ENCODE measurements at places on chromosomes 1 and 21. TPM values are rescaled to one million over a fixed set of nuclear protein-coding genes. Genes with fewer than 3 reads are reported as not detected.

Gene KANK4
- total RNA-seq = 23.7 TPM

Gene IL12RB2
- total RNA-seq = 3.3 TPM

Gene HTR6
- total RNA-seq = not detected

Gene JAM2
- 3.4 TPM for total RNA-seq

- no peak for DNase-seq
Measured at GRCh38 chr1:85406081-85406480, 58.9 kb downstream of the DDAH1 start.

DNA sequence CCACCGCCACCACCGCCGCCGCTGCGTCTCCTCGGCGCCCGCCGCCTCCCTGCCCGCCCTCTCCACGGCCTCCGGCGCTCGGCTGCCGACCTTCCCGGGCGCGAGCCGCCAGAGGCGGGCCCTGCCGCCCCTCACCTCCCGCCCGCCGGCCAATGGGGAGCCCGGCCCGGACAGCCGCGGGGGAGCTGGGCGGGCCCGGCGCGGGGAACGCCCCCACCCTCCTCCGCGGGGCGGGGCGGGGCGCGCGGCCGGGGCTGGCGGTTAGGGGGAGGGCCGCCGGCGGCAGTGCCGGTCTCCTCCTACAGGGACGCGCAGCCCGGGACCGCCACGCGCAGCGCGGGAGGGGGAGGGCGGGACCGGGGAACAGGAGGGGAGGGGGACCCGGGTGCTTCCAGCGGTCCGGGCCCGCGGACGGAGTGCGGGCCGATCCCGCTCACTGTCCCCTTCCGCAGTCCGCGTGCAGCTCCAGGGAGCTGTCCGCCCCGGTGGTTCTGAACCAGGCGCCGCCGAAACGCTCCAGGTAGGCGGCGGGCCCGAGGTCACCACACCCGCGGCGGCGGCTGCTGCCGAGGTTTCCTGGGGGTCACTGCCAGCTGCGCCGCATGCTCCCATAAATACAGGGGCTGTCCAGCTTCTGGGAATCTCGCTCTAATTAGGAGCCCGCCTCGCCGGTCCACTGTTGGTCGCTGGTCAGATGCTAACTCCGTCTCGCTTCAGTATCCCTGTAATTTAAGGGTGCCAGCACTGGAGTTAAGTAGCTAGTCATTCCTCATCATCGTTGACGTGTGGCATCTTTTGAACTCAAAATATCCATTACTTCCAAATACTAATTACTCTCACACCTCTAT lies at the start of gene PGBD5:
TSS of gene PGBD5 (minus strand) at position 87 of the 848 bp plus-strand sequence. CDS start 404 bp downstream, outside the sequence.
- peak; percentile 84 for DNase-seq

- no peak for DNase-seq
Measured at GRCh38 chr1:198669023-198669698, 30.3 kb downstream of the PTPRC start.

DNA sequence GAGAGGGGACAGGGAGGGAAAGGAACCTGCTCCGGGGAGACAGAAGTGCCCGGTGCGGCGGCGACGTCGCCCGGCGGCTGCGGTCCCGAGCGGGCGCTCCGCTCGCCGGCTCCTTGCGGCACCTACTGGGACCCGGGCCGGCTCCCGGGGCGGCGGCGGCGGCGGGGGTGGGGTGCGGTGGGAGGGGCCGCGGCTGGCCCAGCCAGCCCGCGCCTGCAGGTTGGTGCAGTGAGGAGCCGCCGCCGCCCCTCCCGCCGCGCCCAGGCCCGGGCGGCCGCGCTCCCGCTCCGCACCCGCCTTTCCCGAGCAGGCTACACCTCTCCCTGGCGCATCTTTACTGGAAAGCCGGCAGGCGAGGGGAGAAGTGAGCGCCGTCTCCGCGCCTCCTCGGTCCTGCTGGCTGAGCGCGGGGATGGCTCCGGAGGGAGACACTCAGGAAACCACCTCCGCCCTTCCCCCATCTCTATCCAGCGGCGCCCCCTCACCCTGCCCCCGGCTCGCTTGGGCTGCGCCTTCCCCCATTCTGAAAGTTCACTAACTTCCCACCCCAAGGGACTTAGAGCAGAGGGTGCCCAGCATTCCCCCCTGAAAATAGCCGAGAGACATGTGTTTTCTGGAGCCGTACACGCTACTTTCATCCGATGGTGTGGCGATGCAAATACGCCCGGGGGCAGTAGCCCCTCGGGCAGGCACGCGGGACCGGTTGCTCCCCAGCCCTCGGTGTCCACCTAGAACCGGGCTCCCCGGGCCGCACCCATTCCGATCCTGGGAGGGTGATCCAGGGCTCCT lies at the start of gene PLD5:
TSS of gene PLD5 (minus strand) at position 127 of the 789 bp plus-strand sequence.
- DNase-seq = peak; percentile 11
